Neural progenitor cell (in vitro differentiated cells): ENCODE measurements at places on chromosomes 2 and 18.

- H3K36me3 ChIP-seq, result no peaks in the 10 kb centered on the region
- no peak for DNase-seq
- peaks cover 4% of the 10 kb centered on the region for H3K4me1 ChIP-seq
- H3K27ac ChIP-seq, result no peak overlapping the region
- no peak overlapping the region for H3K4me3 ChIP-seq
- no peaks in the 10 kb centered on the region for H3K27me3 ChIP-seq
These were observed 174.6 kb upstream of the GALNT5 start for GRCh38 chr2:157082950-157083349.

GRCh38 chr18:30378097-30378496, 664.4 kb downstream of the DSC3 start:
- no peaks in the 10 kb centered on the region for H3K4me1 ChIP-seq
- no peaks in the 10 kb centered on the region for H3K36me3 ChIP-seq
- no peaks in the 10 kb centered on the region for H3K27me3 ChIP-seq
- DNase-seq, result no peak
- H3K4me3 ChIP-seq, result no peak overlapping the region
- no peak overlapping the region for H3K27ac ChIP-seq

GRCh38 chr2:15734674-15735483, 143.2 kb downstream of the DDX1 start:
- DNase-seq, result no peak
- H3K4me1 ChIP-seq, result peaks cover 8% of the 10 kb centered on the region
- no peak overlapping the region for H3K27ac ChIP-seq
- no peaks in the 10 kb centered on the region for H3K27me3 ChIP-seq
- no peak overlapping the region for H3K4me3 ChIP-seq

DNA sequence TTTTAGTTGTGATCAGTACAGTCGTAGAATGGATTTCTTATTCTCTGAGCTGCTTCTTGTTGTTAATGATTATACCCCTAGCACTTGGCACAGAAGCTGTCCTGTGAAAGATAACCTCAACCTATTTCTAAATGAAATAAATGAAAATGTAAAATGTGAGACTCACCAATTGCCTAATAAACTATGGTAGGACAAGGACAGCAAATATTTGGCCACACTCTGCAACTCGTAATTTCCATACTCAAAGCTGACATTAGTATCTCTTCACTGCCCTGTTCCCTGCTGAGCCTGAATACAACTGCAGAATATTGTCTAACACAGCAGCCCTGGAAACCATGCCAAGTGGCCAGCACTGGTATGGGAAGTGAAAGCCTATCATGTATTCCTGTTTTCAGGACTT, 34.5 kb downstream of the TMEM182 start:
- peaks cover 7% of the 10 kb centered on the region for H3K36me3 ChIP-seq
- no peak overlapping the region for H3K27ac ChIP-seq
- peaks cover 10% of the 10 kb centered on the region for H3K4me1 ChIP-seq

GRCh38 chr2:112187805-112188596, 49.8 kb downstream of the FBLN7 start:
- H3K27me3 ChIP-seq, result no peaks in the 10 kb centered on the region
- H3K27ac ChIP-seq, result no peak overlapping the region
- no peaks in the 10 kb centered on the region for H3K4me1 ChIP-seq
- H3K36me3 ChIP-seq, result no peaks in the 10 kb centered on the region
- H3K4me3 ChIP-seq, result no peak overlapping the region

DNA sequence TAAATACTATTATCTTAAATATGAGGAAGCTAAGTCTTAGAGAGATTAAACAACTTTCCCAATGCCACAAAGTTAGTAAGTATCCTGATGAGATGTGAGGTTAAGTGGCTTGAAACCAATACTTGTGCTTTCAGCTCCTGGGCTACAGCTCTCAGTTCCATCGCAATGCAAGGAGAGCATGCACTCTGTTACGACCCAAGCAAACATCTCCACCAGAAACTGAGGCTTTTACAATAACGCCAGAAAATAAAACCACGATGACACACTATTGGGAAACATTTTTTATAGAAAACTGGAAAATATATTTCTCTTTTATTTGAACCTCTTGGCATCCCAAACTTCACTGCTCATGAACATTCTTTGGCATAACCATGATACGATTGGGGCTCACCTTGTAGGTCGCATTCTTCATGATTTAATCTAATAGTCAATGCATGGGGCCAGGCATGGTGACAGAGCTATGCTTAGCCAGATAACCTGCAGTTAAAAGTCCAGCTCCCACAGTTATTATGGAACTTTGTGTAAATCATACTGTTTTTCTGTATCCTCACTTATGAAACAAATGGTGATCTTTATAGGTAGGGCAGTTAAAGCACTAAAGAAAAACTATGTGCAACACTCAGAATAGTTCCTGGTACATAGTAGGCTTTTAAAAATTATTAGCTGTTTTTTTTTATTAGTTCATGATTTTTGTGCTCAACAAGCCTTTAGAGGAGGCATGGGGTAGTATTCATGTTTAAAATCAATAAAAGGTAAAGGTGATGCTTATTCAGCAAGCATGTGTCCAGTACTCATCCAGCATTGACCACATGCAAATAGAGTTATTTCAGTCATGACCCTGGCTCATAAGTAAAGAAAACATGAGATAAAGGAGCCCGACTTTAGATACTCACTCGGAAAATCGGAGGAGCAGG, 238.3 kb upstream of the TRIB2 start:
- no peaks in the 10 kb centered on the region for H3K4me1 ChIP-seq
- H3K27me3 ChIP-seq, result no peaks in the 10 kb centered on the region
- H3K4me3 ChIP-seq, result no peak overlapping the region
- no peak overlapping the region for H3K27ac ChIP-seq
- DNase-seq, result no peak
- H3K36me3 ChIP-seq, result no peaks in the 10 kb centered on the region

DNA sequence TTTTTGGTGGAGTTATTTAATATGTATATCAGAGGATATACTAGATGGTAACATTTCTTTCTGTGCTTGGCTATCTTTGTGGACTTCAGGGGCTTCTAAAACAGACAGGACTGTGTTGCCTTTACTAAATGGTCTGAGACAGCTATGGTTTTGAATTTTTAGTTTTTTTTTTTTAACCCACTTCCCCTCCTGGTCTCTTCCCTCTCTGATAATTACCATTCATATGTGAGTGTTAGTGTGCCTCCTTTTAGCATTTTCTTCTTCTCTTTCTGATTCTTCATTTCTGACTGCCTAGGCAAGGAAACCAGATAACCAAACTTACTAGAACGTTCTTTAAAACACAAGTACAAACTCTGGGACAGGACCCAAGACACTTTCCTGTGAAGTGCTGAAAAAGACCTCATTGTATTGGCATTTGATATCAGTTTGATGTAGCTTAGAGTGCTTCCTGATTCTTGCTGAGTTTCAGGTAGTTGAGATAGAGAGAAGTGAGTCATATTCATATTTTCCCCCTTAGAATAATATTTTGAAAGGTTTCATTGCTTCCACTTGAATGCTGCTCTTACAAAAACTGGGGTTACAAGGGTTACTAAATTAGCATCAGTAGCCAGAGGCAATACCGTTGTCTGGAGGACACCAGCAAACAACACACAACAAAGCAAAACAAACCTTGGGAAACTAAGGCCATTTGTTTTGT, 52.7 kb downstream of the SMAD4 start:
- no peak overlapping the region for H3K4me3 ChIP-seq
- DNase-seq, result no peak
- H3K27me3 ChIP-seq, result no peaks in the 10 kb centered on the region
- peaks cover 32% of the 10 kb centered on the region for H3K36me3 ChIP-seq

- H3K27me3 ChIP-seq, result no peaks in the 10 kb centered on the region
- DNase-seq, result no peak
- H3K4me3 ChIP-seq, result no peak overlapping the region
- H3K4me1 ChIP-seq, result peaks cover 18% of the 10 kb centered on the region
- no peaks in the 10 kb centered on the region for H3K36me3 ChIP-seq
These were observed 38.5 kb upstream of the LYPD6 start for GRCh38 chr2:149291881-149292280.

GRCh38 chr2:7031547-7032245, 114.5 kb downstream of the RNF144A start:
- H3K4me3 ChIP-seq, result no peak overlapping the region
- H3K27ac ChIP-seq, result no peak overlapping the region
- peaks cover 3% of the 10 kb centered on the region for H3K4me1 ChIP-seq
- no peaks in the 10 kb centered on the region for H3K27me3 ChIP-seq
- DNase-seq, result no peak

DNA sequence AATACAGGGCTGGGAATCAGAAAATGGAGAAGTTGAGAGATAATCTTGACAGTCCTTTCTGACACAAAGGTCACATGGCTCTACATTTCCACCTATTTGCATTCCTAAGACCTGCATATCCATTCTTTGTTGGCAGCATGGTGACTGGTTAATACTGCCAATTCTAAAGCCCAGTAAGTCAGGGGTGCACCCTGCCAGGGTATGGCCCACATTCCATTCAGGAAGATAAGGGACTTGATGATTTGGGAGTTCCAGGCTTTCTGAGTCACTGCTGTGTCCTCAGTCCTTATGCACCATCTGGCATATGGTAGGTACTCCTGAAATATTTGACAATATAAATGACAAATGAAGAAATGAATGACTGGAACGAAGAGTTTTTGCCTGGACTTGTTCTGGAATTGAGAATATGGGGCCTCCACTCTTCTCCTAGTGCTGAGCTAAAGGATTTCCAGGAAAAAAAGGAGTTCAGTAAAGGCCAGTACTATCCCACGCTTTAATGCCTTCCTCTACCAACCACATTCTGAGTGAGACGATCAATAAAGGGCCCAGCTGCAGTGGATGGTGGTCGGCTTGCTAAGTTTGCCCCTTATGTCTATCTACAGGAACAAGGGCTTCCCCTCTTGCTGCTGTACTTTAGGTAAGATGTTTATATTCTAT, 31.7 kb upstream of the EIF2AK3 start:
- H3K36me3 ChIP-seq, result no peaks in the 10 kb centered on the region
- no peak overlapping the region for H3K4me3 ChIP-seq
- H3K4me1 ChIP-seq, result no peaks in the 10 kb centered on the region
- no peaks in the 10 kb centered on the region for H3K27me3 ChIP-seq

DNA sequence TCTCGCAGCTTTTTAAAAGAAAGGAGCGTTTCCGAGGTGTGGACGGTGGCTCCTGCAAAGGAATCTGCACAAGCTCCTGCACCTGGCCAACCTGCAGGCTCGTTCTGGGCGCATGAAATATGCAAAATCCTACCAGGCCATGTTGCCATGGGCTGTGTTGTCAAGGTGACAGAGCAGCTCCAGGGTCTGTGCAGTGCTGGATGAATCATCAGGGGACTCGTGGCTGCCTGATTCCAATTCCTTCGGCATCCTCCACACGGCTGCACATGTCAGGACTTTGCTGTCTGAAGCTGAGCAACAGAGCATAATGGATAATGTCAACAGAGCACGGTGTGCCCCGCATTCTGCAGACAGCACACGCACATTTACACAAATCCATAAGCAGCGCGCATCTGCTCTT, 120.5 kb downstream of the EIPR1 start:
- no peak overlapping the region for H3K27ac ChIP-seq
- no peak for DNase-seq
- H3K27me3 ChIP-seq, result peaks cover 42% of the 10 kb centered on the region
- no peak overlapping the region for H3K4me3 ChIP-seq
